ENCODE measurements at places on chromosomes 7 and 10. TPM values are rescaled to one million over a fixed set of nuclear protein-coding genes. Genes with fewer than 3 reads are reported as not detected.

UNCX gene
- not detected for total RNA-seq

RGS10 gene
- total RNA-seq, result 37.5 TPM

ARMC3 gene
- total RNA-seq, result not detected

SLC35G1 gene
- 4.6 TPM for total RNA-seq

GIMAP2 gene
- total RNA-seq, result 2.5 TPM
